C1 segment of cervical spinal cord (tissue), 14 donors: ENCODE measurements at places on chromosomes 16 and 17.

GRCh38 chr16:67525176-67525860, 3.3 kb upstream of the RIPOR1 start:
- DNase-seq: no peak

DNA sequence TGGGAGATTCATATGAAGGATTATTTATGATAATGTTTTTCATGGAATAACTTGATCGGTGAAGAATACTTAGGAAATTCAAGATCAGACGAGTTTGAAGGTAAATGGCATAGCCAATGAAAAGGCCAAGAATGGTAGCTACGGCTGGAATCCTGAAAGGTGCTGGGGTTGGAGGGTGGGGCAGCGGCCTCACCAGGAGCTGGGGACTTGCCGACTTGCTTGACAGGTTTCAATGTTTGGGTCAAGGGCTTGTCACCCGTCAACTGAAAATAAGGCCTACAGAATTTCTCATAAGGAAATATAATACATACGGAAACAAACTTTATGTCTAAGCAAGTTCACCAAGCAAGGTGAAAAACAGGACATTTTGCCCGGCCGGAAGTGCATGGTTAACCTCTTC, 9.9 kb downstream of the CRYM start:
- no peak for DNase-seq

GRCh38 chr17:62870552-62870971, 62.4 kb upstream of the MARCHF10 start:
- DNase-seq: no peak

DNA sequence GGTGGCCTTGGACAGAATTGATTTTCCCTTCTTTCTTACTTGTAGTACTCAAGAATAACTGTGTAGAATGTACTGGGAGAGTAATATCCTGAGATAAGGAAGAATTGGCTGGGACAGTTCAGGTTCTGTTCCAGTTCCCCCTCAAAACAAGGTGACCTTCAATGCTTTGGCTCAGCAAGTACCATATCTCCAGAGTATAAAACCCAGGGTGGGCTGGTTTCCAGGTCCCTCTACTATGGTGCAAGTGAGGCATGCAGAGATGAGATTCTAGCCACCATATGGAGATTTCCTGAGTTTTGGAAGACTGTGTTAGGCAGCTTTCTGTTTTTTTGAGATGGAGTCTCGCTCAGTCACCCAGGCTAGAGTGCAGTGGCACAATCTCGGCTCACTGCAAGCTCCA, 18.1 kb upstream of the DLX3 start:
- DNase-seq: no peak

DNA sequence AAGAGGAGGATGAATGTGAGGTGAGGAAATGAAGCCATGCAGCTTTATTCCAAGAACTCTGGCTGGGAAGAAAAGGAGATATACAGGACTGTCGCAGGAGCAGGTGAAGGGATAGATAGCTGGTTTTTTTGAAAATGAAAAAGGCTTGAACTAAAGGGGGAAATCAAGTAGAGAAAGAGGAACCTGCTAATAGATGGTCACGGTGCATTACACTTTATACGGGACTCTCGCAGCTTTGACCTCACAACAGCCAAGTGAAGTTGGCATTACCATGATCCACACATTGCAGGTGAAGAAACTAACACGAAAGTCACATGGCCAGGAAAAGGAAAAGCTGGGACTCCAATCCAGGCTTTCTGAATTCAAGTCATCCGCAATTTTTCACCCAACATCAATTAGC, 86.9 kb downstream of the HS3ST2 start:
- DNase-seq: no peak

GRCh38 chr16:20064931-20065330, 8.8 kb downstream of the GPR139 start:
- no peak for DNase-seq

GRCh38 chr16:30027588-30028437, 3.3 kb downstream of the TLCD3B start:
- no peak for DNase-seq

- DNase-seq: no peak
These were observed 464.5 kb downstream of the WWOX start for GRCh38 chr16:78563905-78564304.

DNA sequence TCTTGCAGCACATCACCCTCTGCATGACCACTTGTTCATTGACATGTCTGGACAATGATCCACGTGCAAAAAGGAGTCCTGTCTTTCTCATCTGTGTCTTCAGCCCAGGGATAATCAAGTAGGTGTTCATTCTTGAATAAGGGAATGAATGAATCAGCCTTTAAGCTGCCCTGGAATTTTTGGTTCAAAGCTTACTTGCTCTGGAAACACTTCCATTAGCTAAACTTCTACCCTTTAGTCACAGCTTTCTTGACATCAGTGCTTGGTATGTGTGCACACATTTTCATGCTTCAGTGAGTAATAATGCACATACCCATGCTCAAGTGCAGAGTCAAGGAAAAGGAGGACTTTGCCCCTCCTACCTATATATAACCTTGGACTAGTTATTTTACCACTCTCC, 103.0 kb upstream of the CDH13 start:
- DNase-seq: no peak

GRCh38 chr16:3509470-3509928, 8.7 kb downstream of the CLUAP1 start:
- DNase-seq: no peak

- DNase-seq: peak; percentile 85
These were observed 707 bp downstream of the NUFIP2 start for GRCh38 chr17:29292992-29293889.

- DNase-seq: no peak
These were observed 199.4 kb downstream of the TANC2 start for GRCh38 chr17:63165400-63165799.

GRCh38 chr16:85663891-85664321, 24.8 kb downstream of the GINS2 start:
- DNase-seq: no peak

GRCh38 chr16:86227801-86228200, 282.5 kb upstream of the FOXF1 start:
- DNase-seq: no peak

GRCh38 chr16:87188104-87188503, 129.1 kb downstream of the C16orf95 start:
- no peak for DNase-seq

DNA sequence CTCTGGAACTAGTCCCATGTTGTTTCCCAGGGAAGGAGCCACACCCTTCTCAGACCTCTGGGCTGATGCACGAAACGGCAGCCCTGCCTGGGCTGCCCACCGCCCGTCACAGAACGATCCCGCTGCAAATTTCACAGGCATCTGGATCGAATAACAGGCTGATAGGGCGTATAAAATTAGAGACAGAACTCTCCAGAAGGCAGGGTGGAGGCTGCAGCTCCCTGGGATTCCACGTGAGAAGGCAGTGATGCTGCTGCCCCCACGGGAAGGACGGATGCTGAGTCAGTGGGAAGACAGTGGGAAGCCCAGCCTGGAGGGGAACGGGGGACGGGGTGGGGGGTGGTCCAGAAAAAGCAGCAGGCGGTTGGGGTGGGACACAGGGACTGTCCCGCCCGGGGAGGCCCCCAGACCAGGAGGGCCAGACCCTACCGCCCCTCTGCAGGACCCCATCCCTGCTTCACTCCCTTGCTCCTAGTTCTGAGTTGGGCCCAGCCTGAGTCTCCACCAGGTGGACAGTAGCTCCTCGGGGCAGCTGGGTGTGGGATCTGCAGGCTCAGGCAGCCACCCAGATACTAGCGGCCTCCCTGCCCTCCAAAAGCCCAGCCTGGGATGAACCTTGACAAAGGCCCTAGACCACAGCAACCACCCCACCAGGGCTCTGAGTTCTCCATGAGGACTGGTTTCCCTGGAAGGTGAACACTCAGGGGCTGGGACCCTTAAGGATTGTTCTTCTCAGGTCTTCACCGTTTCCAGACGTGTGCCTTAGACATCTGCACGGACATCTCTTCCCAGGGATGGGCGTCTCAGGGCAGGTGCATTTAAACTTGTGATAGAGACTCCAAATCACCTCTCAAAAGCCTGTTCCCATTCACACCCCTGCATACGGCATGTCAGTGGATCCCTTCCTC, 117.8 kb downstream of the METRNL start:
- DNase-seq: no peak

GRCh38 chr17:53721101-53721500, 101.6 kb upstream of the KIF2B start:
- no peak for DNase-seq

DNA sequence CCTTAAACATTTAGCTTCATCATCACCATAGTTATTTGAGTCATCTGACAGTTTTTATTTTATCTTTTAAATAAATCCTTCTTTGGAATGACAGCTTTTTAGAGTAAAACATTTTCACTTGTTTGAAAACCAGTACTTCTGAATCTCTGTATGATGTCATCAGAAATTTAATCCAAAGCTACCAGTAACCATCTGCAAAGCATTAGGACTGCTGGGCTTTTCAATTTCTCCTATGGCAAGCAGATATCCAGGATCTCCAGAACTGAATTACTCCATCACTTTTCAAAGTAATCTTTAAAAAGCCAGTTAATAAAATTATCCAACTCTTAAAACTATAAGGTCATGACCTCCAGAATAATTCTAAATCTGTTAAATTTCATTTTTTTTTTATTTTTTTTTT, 51.5 kb downstream of the CHCT1 start:
- DNase-seq: no peak

DNA sequence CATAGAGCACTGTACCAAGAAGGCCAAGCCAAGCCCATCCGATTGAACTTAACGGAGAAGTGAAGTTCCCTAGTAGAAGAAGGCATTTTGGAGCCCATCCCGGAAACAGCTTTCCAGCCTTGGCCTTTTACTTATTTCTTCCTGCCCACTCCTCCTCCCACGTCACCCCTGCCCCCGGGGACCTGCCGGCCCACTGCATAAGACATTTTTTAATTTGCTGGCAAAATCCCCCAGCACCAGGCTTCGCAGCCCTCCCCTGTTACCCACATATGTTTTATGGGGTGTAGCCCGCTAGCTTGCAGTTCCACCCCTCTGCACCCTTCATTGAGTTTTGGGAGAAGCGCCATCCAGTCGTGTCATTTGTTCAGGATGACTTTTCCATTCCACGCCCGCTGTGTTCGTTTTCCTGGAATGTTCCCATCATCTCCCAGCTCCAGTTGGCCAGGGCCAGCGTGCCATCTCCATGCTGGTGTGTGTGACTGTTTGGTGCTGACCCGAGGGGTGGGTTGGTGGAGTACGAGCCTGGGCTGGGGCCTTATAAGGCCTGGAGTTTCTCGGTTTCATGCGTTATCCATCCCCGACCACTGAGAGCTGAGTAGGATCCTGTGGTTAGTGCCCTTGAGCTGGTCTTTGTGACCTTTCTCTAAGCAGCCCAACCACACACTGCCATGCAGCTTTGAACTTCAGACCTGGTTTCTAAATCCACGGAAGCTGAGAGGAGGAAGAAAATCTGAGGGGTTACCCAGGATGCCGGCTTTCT, 20.0 kb upstream of the TBX2 start:
- DNase-seq: no peak

DNA sequence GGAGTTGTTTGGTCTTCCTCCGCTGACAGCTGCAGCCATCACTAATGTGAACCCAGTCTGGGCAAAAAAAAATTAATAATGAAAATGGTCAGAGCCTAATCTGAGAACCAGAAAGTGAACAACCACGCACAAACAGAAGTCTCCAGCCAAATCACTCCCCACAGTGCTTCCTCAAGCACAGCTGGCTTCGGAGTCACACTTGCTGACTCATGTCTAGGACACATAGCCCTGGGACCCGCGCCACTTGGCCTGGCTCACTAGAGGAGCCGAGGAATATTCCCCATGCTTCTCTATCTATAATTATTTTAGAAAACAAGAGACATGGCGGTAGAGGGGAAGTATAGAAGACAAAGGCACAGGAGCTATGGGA, 109.1 kb downstream of the ZFHX3 start:
- peak; percentile 6 for DNase-seq

- no peak for DNase-seq
These were observed 10.2 kb upstream of the HOXB9 start for GRCh38 chr17:48636177-48637018.
